ENCODE measurements at places on chromosomes 3 and 15. TPM values are rescaled to one million over a fixed set of nuclear protein-coding genes. Genes with fewer than 3 reads are reported as not detected.
A peak's percentile ranks its signal among the peaks of the same experiment; 100 is the strongest.

GRCh38 chr15:57302640-57303257 is 73.6 kb upstream of the CGNL1 start:
- DNase-seq = no peak

DNA sequence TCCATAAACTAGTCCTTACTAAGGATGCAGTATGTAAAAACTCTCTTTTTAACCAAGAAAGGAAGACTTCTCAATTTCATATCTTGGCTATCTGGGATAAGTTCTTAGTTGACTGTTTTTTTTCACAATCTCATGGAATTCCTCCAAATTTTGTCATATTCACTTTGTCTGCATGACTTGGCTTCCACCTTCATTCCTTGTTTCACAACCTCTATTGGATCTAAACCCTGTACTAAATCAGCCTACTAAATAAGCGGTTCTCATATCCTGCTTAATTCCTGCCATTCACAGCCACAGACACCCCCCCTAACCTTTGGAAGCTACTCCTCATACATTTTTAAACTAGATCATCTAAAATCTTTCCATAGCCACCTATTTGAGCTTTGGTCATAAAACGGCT is 370.6 kb upstream of the NAALADL2 start:
- DNase-seq = peak; percentile 64

DNA sequence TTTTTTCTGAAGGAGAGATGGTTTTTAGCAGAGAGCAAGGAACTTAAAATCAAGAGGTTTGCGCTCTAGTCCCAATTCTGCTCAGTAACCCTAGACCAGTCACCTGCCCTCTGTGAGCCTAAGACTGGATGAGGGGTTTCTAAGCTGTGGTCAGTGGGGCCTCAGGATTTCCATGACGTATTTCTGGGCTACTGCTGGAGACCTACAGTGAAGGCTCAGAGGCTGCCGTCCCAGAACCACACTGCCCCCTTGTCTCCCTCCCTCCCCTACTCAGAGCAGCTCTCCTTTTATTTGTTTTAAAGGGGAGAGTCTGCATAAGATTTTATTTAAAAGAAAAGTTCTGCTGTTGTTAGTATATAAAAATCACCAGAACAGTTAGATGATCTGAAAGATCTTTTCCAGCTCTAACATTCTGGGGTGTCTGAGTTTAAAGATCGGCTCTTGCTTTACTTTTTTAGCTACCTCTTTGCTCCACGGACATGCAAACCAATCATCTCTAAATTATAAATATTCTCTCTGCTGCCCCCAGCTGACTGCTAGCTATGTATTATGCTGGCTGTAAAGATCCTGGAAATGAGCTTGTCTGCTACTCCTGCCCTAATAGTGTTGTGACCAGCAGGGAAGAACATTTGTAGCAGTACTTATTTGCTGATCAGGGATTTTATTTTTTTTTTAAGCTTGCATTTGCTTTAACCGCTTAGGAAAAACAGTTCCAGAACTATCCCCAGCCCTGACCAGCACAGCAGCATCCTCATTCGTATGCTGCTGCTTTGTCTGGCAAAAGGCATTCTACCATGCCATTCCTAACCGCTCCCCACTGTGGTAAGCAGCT is 28.6 kb upstream of the NDUFB4 start:
- DNase-seq = peak; percentile 47

IL17RB gene
- polyA plus RNA-seq = 0.09 TPM

ENTPD3 gene
- not detected for polyA plus RNA-seq

C2CD4A gene
- polyA plus RNA-seq = not detected

PFKFB4 gene
- 14.8 TPM for polyA plus RNA-seq

DNA sequence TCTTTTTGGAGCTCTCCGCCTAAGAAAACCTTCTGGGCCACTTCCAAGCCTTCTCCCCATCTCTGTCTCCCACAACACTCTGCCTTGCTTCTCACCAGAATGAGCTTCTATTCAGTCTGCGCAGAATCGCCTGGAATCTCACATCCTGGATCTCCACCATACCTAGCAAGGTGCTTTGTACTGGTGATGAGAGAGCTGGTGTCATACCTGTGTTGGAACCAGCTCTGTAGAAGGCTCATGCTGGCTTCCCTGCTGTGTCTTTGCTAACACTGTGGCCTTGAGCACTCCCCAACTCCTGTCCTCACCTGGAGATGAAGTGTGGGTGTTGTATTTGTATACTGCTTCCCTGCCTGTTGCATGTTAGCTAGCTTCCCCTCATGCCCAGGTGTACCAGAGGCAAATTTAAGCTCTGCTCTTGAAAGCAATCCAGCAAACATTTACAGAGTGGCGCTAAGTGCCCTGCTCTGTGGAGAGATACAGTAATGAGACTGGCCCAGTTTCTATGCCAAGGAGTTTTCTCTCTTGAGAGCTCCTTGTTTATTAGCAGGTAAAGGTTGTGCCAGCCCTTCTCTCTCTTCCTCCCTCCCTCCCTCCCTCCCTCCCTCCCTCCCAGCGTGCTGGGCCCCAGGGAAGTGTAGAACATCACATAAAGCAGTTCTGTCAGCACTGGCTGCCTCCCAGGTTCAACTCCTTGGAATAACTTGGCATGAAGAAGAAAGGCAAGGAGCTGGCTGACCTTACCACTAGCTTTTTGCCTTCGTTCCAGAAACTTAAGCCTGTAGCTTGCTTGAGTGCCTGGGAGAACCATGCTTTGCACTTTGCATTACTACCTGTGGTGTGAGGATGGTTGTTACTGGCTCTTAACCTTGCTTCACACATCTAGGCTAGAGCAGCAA is 54.9 kb downstream of the TRIM71 start:
- no peak for DNase-seq

- no peak for DNase-seq
Observed at GRCh38 chr3:183527428-183528379, 27.8 kb downstream of the KLHL6 start.

DNA sequence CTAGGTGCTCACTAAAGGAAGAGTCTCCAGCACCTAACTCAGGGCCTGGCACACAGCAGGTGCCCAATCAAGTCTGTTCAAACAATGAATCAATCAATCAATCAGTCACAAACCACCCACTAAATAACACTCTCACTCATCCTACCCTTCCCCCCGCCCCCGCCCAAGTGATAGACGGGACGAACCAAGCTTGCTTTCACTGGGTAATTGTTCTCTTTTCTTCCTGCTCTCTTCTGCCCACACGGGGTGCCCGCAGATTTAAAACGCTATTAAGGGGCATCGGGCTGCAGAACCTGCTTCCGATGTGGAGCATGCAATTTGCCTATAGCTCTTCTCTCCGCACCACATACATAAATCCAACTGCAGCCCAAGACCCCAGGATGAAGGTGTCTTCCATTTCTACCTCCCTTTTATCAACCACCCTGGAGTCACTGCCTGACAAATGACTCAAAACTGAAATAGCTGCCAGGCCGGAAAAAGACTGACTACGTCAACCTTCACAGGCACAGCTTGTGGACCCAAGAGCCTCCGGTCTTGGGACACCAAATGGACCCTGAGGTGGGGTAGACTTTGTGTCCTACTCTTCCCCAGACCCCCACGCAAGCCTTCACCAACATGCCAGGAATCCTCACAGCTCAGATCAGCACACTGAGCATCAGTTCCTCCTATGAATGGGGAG is 1.7 kb downstream of the KLHL25 start:
- DNase-seq = no peak

BDH1 gene
- polyA plus RNA-seq = 4.0 TPM

- peak; percentile 83 for DNase-seq
Observed at GRCh38 chr3:138062626-138063025, 52.7 kb downstream of the CLDN18 start.

- no peak for DNase-seq
Observed at GRCh38 chr3:170806141-170806540, 63.9 kb downstream of the RPL22L1 start.

ACTRT3 gene
- polyA plus RNA-seq = 0.97 TPM

CLDN11 gene
- 318 TPM for polyA plus RNA-seq

GHRL gene
- polyA plus RNA-seq = not detected

Data from IMR-90 (cell line).